Vagina (tissue), 2 donors: ENCODE measurements at places on chromosomes 5 and 9.

GRCh38 chr5:35010676-35011075, 37.1 kb downstream of the AGXT2 start:
- DNase-seq, result no peak

GRCh38 chr5:160802592-160802991, 49.4 kb downstream of the ATP10B start:
- DNase-seq, result no peak

DNA sequence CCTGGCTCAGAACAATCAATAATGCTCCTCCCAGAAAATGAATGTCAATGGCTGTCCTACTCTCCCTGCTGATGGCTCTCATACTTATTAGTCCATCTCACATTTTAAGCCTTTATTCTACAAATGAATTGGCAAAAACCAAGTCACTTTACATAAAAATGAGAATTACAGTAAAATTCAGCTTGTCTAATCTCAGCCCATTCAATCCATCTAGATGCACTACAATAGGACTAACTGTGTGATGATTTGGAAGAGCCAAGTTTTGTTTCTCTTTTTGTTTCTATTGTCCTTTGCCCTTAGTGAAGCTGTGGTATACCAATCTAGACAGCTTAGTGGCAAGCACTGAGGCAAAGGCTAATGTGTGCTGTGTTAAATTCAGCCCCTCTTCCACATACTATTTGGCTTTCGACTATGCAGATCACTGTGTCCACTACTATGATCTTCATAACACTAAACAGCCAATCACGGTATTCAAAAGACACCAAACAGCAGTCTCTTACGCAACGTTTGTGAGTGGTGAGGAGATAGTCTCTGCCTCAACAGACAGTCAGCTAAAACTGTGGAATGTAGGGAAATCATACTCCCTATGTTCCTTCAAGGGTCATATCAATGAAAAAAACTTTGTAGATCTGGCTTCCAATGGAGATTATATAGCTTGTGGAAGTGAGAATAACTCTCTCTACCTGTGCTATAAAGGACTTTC, 140.8 kb upstream of the ZNF462 start:
- DNase-seq, result no peak

DNA sequence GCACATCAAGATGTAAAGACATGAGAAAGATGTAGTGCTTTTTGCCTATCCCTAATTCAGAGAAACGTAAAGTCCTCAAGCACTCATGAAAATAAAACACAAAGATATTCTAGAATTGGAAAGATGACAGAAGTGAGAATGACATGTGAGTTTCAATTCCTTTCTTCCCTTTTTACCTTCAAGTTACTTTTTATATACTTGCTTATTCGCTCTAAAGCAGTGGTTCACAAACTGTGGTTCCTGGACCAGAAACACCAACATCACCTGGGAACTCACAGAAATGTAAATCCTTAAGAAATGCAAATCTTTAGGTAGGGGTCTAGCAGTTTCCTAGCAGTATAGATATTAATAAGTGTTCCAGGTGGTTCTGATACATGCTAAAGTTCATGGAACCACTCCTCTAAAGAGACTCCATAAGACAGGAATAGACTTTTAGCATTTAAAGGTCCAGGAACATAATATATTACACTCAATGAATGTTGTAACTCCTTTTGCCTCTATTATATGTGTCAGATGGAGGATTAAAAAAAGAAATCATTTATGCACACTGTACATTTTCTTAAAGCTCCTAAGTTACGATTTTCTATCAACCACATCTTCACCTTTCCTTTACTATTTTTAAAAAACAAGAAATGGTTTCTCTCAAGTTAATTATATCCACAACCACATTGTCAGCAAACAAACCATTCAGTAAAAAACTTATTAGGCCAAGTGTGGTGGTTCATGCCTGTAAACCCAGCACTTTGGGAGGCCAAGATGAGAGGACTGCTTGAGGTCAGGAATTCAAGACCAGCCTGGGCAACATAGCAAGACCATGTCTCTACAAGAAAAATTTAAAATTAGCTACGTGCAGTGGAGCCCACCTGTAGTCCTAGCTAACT, 39.9 kb downstream of the ERP44 start:
- no peak for DNase-seq

GRCh38 chr5:55421074-55421529, 113.3 kb downstream of the MTREX start:
- DNase-seq, result no peak
